ENCODE measurements at places on chromosomes 12 and 14.
A peak's percentile ranks its signal among the peaks of the same experiment; 100 is the strongest.

- no peak for DNase-seq
Measured at GRCh38 chr12:34219046-34219770, 196.9 kb downstream of the ALG10 start.

DNA sequence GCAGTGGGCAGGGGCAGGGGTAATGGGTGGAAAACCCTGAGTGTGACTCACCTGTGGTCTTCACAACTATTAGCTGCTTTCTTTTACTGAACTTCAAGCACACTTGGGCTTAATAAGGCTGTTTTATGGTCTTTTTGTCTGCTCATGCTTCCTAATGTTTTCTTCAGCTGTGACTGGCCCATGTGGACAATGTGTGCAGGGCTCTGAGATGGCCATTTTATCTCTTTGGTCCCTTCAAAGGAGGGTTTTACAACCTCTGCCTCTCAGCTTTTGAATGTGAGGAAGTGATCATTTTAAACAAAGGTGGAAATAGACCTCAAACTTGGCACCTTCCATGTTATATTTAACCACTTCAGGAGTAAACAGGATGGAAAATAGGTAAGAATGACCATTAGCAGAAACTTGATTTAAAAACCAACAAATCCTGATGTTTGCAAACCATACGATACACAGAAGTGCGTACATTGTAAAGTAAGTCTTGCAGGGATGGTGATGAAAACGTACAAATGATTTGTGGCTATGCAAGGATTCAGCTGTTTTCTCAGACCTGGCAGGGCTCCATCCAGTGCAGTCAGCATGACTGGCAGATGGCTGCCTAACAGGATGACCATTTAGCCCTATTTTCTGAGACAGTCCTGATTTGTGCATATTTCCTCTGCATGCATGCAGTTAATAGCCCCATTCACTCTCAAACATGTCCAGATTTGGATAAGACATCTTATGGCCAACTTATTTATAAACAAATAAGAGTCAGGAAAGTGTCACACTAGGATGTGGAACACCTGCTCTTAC lies 103.2 kb downstream of the SLC38A4 start:
- DNase-seq, result no peak

DNA sequence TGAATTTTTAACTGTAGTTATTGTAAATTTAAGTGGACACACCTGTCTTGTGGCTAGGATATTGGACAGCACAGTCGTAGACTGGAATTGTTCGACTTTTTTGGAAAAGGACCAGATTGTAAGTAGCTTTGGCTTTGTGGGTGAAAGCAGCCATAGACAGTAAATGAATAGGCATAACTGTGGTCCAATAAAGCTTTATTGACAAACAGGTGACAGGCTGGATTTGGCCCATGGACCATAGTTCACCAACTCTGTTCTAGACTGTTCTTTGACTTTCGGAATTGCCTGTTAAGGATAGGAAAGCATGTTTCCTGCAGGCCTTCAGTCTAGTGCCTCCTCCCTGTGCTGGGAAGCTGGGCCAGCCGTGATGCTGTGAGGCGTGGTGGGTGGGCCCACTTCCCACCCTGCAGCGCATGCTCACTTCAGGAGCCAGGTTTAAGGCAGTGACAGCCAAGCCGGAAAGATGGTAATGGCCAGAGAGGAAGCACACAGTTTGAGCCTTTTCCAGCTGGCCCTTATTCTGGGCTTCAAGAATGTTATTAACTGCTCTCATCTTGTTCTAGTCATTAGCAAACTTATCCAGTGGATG lies 51.8 kb downstream of the PPP2R5C start:
- no peak for DNase-seq

GRCh38 chr12:20109676-20110075 lies 258.7 kb upstream of the PDE3A start:
- no peak for DNase-seq

- DNase-seq, result no peak
Measured at GRCh38 chr14:72880820-72881219, 13.1 kb downstream of the DPF3 start.

DNA sequence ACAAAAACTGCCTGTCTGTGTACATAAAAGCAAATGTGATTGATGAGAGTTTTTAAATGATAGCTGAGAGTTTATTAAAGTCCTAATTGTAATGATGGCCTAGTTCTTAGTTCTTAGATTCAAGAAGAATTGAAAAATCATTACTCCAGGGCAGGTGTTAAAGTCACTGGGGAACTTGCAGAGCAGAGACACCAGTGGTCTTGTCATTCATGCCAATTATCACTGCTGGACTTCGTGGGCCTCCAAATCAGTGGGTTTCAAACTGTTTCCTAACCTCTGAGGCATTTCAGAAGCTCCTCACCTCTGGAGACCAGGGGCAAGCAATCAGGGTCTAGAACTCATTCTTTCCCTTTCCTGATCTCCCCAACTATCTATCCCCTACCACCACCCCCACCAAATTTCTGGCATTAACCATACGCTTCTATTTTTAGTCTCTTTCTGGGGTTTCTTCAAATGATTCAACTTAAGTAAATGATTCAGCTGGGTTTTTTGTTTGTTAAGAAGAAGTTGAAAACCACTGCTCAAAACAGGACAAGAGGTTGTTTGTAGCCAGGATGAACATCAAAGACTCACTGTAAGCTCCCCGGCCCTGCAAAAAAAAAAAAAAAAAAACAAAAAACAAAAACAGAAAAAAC lies 80.1 kb downstream of the CEP83 start:
- no peak for DNase-seq

DNA sequence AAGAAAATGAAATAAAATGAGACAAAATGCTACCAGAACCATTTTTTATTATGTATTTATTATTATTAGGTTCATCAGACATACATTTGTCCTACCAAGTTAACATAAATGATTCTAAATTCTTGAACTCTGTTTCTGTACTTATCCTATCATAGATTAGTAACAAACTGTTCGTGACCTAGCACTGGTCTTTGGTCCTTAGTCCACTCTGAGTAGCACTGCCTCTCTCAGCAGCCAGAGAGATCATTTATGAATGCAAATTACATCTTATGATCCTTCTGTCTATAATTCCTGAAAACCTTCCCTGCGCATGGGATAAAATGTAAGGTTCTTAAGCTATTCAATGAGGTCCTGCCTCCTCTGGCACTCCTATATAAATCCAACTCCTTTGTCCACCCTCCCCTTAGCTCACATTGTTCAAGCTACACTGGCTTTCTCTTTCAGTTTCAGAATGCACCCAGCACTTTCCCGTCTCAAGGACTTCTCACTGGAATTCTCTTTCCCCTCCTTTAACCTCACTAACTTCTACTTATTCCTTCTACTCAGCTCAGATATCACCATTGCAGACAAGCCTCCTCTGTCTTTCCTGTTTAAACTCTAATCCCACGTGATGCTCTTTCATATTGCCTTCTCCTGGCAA lies 17.1 kb downstream of the PDZRN4 start:
- DNase-seq, result no peak

DNA sequence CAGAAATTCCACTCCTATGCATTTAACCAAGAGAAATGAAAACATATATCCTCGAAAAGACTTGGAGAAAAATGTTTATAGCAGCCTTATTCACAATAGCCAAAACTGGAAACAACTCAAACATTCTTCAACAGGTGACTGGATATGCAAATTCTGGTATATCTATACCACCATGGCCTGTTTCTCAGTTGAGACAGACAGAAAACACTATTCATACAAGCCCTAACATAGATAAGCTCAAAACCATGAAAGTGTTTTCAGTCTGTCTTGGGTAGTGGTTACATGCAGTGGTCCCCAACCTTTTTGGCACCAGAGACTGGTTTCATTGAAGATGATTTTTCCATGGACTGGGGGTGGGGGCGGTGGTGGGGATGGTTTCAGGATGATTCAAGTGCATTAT lies 83.8 kb downstream of the SRGAP1 start:
- no peak for DNase-seq

- no peak for DNase-seq
Measured at GRCh38 chr14:25231004-25231403, 181.1 kb upstream of the STXBP6 start.

- DNase-seq, result no peak
Measured at GRCh38 chr12:7542813-7543212, 39.2 kb upstream of the CD163 start.

GRCh38 chr14:54881235-54881760 lies 21.3 kb downstream of the GCH1 start:
- DNase-seq, result no peak

- DNase-seq, result no peak
Measured at GRCh38 chr14:51367600-51367931, 127.5 kb downstream of the TMX1 start.

DNA sequence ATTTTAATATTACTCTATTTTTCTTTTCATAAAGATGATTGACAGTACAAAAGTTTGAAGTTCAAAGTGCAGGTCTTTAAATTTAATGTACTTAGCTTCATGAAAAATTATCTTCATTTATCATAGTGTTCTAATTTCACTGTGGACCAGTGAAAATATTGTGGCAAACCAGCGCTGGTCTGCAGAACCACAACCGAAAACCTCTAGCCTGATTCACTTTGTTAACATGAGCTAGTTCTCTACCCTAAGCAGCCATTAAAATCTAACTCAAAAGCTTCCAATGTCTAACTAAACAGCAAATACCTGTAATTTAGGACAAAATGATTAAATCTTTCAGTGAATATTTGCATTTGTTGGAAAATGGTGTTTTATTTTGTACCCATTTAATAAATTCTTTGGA lies 161.1 kb upstream of the TMTC2 start:
- no peak for DNase-seq

GRCh38 chr14:64704143-64704742 lies at the start of gene PLEKHG3:
Gene PLEKHG3 (plus strand): TSS chr14:64704424. CDS start chr14:64727632, 23,208 bp downstream.
- DNase-seq, result peak; percentile 90

DNA sequence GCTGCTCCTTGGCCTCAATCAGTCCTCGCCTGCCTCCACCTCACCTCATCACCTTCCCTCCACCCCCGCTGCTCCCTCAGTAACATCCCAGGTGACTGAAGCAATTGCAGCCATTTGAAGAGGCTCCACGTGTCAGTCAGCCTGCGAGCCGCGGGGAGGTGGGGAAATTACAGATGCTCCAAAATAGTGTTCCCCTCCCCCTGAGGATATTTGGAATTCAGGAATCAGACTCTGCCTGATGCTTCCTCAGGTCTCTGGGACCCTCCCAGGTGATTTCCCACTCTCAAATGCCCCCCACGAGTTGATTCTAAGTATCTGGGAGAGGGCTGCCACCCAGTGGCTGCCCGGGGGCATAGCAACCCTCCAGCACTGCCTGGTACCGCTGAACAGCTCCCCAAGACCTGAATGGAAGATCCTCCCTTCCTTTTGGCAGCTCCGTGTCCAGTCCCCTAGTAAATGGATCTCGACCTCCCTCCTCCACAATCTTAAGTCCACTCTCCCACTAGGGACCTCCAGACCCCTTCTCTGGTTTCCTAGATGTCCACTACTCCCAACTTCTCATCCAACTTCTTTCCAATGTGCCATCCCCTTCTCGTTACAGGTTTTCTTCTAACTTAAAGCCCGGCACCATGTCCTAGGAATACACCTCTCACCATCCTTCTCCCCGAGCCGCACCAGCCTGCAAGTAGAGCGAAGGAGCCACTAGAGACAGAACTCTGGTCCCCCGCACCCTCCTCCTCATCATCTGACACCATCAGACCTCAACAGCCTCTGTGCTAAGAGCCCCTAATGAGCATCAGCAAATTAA lies 1.4 kb upstream of the ASIC1 start:
- DNase-seq, result no peak

DNA sequence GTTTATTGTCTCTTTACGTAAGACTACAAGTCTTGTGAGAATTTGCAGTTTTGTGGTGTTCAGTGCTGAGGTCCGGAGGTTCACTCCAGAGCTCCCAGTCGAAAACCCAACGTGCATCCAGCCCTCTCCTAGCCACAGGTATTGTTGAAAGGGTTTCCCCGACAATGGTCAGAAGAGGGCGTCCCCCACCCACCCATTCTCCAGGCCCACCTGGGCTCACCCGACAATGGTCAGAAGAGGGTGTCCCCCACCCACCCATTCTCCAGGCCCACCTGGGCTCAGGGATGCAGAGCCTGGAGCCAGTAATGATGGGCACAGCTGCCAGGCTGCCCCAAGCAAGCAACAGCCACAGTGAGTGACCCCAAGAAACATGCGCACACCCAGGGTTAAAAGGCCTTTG lies 126.8 kb upstream of the EVL start:
- DNase-seq, result no peak

DNA sequence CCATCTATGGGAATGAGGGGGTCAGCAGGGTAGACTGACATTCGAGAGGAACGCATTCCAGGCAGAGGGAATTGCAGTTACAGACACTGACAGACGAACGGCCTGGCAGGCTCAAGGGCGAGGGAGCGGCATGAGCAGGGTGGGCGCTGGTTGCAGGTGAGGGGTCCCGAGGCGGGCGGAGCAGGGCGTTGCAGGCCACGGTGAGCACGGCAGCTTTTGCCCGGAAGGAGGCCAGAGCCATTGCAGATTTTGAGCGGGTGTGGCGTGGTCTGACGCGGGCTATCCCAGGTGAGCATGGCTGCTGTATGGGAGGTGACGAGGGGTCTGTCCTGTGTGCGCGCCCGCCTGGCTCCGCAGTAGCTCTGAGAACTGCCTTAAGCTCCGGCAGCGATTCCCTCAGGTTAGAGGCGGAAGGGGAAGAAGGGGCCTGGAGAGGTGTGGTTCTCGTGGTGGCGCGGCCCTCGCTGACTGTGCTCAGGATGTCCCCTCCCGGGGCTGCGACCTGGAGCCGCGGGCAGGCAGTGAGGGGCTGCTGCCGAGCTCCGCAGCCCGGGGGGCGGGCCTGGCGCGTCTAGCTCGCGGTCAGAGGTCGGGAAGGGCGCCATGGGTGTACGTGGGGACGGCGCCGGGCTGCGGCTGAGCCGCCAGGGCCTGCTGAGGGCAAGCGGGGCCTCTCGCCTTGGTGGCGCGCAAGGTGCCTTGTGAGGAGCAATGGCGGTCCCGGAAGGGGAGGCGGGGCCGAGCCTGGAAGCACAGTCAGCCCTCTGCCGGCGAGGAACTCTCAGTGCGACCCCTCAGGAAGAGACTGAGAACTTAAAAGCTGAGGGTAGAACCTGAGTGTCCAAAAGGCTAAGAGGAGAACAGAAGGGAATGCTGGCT lies 177.1 kb downstream of the CACNA1C start:
- no peak for DNase-seq

DNA sequence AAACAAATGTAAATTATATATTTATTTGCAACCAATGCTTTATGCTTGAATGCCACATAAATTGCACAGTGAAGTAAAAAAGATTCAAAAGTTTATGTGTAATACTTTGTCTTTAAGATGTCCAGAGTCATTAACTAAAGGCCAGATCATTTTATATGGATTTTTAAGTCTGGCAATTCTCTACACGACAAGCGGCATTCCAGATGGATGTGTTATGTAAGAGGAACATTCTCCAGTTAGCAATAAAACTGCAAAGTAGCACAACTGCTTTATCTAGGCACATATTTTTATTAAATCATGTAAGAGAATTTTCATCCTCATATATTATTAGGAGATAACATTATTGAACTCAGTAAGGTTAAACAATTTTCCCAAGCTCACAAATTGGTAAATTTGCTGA lies 1717.7 kb upstream of the SEL1L start:
- DNase-seq, result no peak
